Esophagus mucosa (tissue), 1 donor: ENCODE measurements at places on chromosomes 11 and 22. TPM values are rescaled to one million over a fixed set of nuclear protein-coding genes. Genes with fewer than 3 reads are reported as not detected.

Gene UNC93B1
- 15.7 TPM for total RNA-seq

Gene OR52E8
- total RNA-seq = not detected

Gene OR10D3
- total RNA-seq = not detected

Gene SAC3D1
- total RNA-seq = 11.3 TPM

Gene CSNK1E
- total RNA-seq = 71.0 TPM

Gene ZBTB16
- total RNA-seq = 5.4 TPM

Gene PRR33
- not detected for total RNA-seq

Gene CARD16
- total RNA-seq = 14.0 TPM

Gene CST6
- total RNA-seq = 9.2 TPM

Gene TRIM21
- 7.1 TPM for total RNA-seq

Gene OR52N4
- total RNA-seq = not detected

Gene RASSF10
- total RNA-seq = 11.3 TPM

Gene CCDC116
- not detected for total RNA-seq

Gene CALCA
- not detected for total RNA-seq

Gene OR8D4
- not detected for total RNA-seq

Gene B4GALNT4
- total RNA-seq = 0.32 TPM

Gene TRIM49D1
- total RNA-seq = not detected

Gene PGA3
- not detected for total RNA-seq

Gene FGF3
- not detected for total RNA-seq

Gene C11orf87
- total RNA-seq = 0.12 TPM

Gene SPDYC
- not detected for total RNA-seq

Gene SNX32
- total RNA-seq = 0.12 TPM

Gene EFCAB6
- total RNA-seq = 1.6 TPM

Gene E2F8
- 5.2 TPM for total RNA-seq

Gene SCN4B
- 2.5 TPM for total RNA-seq

Gene C22orf31
- total RNA-seq = not detected

Gene CPSF7
- total RNA-seq = 44.8 TPM

Gene SLC22A9
- total RNA-seq = not detected

Gene ASRGL1
- total RNA-seq = 1.2 TPM

Gene SERHL2
- 2.8 TPM for total RNA-seq
